ENCODE measurements at places on chromosomes 4 and X.
A peak's percentile ranks its signal among the peaks of the same experiment; 100 is the strongest.

DNA sequence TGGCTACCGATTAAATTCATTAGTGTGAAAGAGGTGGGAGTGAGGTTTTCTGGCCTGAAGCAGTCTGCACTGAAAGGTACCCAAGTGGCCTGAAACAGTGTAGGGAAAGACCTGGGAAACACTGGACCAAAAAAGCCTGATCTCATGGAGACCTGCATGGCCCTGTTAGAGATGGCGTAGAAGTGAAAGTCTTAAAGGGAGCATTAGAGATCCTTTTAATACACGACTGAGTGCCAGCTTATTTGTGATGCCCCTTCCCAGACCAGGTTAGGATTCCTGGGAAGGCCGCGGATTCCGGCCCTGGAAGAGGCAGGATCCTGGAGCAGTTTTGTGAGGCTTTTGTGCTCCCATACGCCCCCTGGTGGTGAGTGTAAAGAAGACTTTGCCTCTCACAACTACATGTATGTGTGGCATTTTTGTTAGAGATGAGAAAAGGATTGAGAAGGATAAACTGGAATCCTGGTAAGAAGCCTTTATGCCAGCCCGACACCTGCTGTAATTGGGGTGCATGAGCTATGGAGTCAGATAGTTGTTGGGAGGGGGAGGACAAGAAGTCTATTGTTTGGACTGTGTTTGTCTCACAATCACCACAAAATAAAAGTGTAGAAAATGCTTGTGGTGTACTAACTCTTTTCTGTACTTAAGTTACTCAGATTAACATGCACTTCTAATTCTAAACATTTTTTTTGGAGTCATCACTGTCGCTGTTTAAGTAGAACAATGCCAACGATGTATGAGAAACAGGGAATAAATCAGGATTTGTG, 54.0 kb downstream of the JADE1 start:
- DNase-seq: peak; percentile 78

- DNase-seq: no peak
These were observed 21.2 kb downstream of the SLC2A9 start for GRCh38 chr4:9999956-10000561.

GRCh38 chr4:71441186-71442169, 102.7 kb downstream of the SLC4A4 start:
- DNase-seq: no peak

- peak; percentile 28 for DNase-seq
These were observed 49.2 kb upstream of the STX18 start for GRCh38 chr4:4591071-4591470.

- DNase-seq: no peak
These were observed 79.1 kb downstream of the FAT4 start for GRCh38 chr4:125393825-125394224.

DNA sequence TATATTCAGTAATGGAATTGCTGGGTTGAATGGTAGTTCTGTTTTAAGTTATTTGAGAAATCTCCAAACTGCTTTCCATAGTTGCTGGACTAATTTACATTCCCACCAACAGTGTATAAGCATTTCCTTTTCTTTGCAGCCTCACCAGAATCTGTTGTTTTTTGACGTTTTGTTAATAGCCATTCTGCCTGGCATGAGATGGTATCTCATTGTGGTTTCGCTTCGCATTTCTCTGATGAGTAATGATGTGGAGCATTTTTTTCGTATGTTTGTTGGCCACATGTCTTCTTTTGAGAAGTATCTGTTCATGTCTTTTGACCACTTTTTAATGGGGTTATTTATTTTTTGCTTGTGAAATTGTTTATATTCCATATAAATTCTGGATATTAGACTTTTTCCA, 13.6 kb upstream of the MAGED4B start:
- DNase-seq: no peak

GRCh38 chr4:100190643-100191600, 654 bp upstream of the DDIT4L start:
- no peak for DNase-seq

DNA sequence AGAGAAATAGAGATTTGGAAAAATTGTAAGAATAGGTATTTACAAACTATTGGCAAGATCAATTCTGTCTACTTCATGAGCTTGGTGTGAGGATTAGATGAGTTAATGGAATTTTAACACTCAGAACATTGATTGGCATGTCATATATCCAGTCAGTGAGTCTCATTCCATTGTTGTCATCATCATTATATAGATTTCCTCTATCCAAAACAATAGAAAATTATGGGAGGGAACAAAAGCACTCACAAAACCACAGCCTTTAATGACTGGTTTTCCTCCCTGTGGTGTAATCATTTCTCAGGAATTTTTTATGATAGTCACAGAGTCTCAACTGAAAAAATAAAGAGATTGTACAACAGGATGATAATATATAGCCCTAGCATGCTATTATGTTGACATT, 21.1 kb downstream of the KLHL5 start:
- no peak for DNase-seq

DNA sequence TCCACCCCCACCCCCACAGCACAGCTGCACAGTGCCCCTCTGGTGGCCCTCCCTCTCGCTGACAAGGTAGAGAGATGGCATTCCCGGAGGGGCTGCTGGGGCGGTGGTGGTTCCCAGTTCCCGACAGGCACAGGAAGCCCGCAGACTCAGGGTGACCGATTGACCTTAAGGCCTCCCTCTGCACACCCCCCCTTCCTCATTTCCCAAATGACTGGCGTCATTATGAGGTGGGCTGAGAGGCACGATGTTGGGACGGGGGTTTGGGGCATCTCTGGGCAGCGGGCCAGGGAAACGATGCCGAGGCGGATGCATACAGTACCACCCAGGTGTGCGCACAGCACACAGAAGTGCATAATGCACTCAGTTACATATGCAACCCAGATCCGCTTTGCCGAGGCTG, 3.5 kb upstream of the TIMP1 start:
- no peak for DNase-seq

DNA sequence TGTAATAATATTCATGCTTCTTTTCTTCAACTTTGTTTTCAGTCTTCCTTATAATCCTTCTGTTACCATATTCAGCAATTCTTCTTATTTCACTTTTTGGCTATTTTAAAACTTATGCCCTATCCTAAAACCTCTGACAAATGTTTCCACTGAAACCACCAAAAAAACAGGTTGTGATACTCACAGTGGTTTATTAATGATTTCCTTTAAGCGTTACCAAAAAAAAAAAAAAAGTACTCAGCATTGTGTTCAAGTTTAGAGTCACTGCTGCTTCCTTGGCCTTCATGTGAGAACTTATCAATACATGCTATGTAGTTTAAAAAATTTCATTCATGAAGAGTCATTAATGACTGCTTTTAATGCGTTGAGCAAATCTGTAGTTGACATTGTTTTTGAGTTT, 35.4 kb upstream of the UGT2A3 start:
- DNase-seq: no peak

DNA sequence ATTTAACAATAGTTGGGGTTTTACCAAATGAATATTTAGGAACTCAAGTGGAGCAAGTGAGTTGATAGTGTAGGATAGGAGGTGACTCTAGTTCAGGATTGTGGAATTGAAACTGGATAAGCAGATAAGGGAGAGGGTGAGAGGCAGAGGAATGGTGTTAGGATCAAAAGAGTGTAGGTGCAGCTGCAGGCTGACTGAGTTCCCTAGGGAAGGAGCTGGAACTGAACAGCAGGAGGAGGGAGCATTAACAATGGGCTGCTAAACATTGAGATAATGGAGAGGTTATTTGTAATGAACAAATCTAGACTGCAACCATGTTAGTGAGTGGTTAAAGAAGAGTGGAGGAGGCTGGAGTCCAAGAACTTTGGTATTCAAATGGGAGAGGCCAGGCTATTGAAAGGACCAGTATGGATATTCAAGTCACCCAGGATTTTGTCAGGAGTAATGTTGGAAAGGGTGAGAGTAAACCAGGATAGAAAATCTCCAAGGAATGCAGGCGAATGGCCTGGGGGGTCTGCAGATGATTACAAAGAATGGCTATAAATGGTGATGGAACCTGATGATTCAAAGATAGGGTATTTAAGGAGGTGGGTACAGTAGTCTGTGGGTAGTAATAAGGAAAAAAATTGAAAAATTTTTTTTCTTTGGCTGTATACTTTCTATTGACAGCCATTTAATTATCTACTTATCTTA, 497.1 kb upstream of the TENM3 start:
- no peak for DNase-seq

DNA sequence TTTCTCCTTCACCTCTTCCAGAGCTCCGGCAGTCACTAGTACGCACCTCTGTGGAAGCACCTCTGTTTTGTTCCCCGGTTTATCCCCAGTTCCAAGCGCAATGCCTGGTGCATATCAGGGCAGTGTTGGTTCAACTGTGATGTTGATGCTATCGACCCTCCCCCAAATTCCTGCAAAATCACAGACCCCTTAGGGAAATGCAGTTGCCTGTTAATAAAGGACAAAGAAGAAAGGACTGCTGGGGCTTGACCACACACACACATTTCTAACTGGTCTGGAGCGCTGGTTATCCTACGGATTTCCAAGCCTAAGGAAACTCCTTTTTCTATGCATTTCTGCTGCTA, 530 bp upstream of the NMU start:
- DNase-seq: no peak

GRCh38 chrX:69388526-69388925, 115.6 kb upstream of the NALF2 start:
- DNase-seq: peak; percentile 1

- DNase-seq: no peak
These were observed 32.4 kb downstream of the ATP2B3 start for GRCh38 chrX:153549807-153550206.

GRCh38 chr4:94428884-94429283, 22.9 kb upstream of the PDLIM5 start:
- DNase-seq: no peak

DNA sequence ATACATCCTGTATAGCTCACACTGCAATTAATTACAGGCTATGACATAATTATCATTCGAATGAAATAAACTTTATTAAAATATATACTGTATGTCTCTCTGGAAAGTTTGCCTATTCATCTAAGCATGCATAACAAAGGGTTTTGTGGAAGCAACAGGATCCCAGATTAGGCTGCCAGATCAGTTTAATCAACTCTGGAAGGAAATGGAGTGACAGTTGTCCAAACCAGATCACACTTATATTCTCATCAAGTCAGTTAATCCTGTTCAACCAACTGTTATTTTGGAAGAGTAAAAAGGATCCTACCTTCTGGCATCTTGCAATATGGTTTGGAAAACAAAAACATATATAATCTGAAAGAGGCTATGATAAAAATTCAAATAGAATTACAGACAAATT, 312.2 kb downstream of the FAT4 start:
- DNase-seq: no peak

DNA sequence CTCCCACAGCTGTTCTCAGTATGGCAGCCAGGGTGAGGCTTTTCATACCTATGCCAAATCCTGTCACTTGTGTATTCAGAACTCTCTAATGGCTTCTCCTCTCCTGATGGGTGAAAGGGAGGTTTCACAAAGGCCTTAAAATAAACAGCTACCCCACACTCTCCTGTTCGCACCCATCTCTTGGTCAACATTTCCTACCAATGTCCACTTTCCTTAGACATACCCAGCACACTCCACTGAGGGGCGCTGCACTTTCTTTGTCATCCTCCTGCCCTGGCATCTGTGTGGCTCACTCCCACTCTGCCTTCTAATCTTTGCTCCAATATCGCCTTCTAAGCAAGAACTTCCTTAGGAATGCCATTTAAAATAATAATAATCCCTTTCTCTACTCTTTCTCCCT, 313.3 kb downstream of the PPP3CA start:
- DNase-seq: peak; percentile 20

DNA sequence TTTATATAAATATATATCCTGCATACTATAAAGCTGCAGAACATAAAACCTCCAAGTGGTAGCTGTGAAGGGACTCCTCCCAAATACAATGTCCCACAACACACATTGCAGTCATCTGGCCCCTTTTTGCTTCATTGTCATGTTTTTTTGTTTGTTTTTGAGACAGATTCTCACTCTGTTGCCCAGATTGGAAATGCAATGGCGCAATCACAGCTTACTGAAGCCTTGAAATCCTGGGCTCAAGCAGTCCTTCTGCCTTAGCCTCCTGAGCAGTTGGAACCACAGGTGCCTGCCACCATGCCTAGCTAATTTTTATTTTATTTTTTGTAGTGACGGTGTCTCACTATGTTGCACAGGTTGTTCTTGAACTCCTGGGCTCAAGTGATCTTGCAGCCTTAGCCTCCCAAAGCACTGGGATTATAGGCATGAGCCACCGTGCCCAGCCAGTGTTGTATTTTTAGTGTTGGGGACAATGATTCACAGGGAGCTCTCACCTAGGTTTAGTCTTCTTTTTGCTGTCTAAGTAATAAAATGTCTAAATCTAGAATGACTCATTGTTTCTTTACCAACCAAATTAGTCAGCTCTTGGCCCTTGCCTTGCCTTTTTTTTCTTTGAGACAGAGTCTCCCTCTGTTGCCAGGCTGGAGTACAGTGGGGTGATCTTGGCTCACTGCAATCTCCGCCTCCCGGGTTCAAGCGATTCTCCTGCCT, 24.0 kb upstream of the XIAP start:
- no peak for DNase-seq

DNA sequence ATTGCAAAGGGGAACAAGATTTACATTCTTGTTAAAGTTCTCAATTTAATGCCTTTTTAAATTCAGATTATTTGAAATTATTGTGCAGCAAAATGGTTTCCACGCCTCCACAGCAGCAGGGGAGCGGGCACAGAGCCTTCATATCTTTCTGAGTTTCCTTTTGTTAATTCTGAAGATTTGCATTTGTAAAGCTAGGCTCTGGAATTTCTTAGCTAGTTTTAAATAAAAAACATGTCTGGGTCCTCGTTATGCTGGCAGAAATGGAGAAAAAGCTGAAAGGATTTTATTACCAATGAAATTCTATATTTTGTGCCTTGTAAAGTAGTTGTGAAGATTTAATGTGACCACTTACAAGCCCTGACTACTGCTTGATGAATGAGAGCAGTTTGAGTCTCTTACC, 40.8 kb upstream of the MAGED1 start:
- no peak for DNase-seq

GRCh38 chrX:135543924-135544323, 23.5 kb downstream of the INTS6L start:
- DNase-seq: peak; percentile 50

- DNase-seq: peak; percentile 62
These were observed 46.5 kb downstream of the CWH43 start for GRCh38 chr4:49032440-49033161.

DNA sequence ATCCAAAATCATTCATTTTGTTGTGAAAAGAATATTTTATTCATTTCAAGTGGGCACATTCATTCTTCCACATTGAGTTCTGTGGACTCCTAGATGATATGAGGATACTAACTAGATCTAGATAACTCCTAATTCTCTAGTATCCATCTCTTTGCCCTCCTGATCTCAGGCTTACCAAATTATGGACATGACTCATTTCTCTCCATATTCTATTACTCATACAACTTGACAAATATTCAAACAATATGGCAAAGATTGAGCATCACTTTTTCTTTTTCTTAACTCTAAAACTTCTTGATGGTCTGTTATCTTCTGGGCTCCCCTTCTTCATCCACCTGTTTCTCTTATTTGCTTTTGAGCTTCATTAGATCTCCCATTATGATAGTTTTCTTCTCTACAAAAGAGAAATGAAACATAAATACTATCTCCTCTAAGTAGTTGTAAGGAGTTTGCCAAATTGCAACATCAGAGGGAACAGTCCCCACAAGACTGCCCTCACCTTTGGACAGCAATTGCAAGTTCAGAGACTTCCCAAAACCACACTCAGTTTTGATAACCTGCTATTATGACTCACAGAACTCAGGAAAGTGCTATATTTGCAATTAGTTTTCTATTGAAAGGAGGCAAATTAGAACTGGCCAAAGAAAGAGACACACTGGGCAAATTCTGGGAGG, 422.9 kb downstream of the SPRY1 start:
- no peak for DNase-seq

- DNase-seq: no peak
These were observed 205.5 kb upstream of the NUDT6 start for GRCh38 chr4:123127875-123128274.

Data from SK-MEL-5 (cell line).